Endodermal cell (in vitro differentiated cells): ENCODE measurements at places on chromosomes 5 and 9. TPM values are rescaled to one million over a fixed set of nuclear protein-coding genes. Genes with fewer than 3 reads are reported as not detected.
A peak's percentile ranks its signal among the peaks of the same experiment; 100 is the strongest.

GRCh38 chr5:171221916-171222315, 87.1 kb upstream of the TLX3 start:
- H3K36me3 ChIP-seq = no peaks in the 10 kb centered on the region
- no peaks in the 10 kb centered on the region for H3K4me1 ChIP-seq
- no peaks in the 10 kb centered on the region for H3K27me3 ChIP-seq
- no peak overlapping the region for H3K4me3 ChIP-seq
- no peak overlapping the region for H3K27ac ChIP-seq

- peaks cover 13% of the 10 kb centered on the region for H3K4me1 ChIP-seq
- H3K4me3 ChIP-seq = no peak overlapping the region
- H3K36me3 ChIP-seq = peaks cover 62% of the 10 kb centered on the region
- no peak for DNase-seq
- H3K27me3 ChIP-seq = no peaks in the 10 kb centered on the region
- H3K27ac ChIP-seq = no peak overlapping the region
These were observed 6.8 kb downstream of the MACROH2A1 start for GRCh38 chr5:135392256-135392655.

Gene DNAJC25
- total RNA-seq = 6.3 and 6.4 TPM in 2 replicates

GRCh38 chr9:36725777-36726356, 153.2 kb downstream of the MELK start:
- peak overlapping the region; percentile 2 for H3K27ac ChIP-seq
- peaks cover 5% of the 10 kb centered on the region for H3K4me1 ChIP-seq
- H3K4me3 ChIP-seq = no peak overlapping the region
- DNase-seq = peak; percentile 84

DNA sequence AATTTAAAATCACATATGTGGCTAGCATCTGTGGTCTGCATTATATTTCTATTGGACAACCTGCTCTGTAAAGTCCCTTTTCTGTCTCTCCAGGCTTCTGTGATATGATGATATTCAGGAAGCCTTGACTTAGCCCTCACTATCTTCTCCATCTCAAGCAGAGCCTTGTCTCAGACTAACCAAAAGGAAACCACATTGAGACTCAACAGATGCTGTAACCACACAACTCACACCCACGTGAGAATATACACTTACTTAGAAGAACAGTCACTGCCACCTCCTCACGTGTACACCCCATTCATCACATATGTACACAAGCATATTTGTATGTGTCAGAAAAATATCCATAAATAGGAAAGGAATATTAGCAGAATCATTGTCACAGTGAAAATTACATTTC, 33.6 kb downstream of the HTR4 start:
- no peak for DNase-seq
- no peaks in the 10 kb centered on the region for H3K36me3 ChIP-seq
- no peak overlapping the region for H3K27ac ChIP-seq
- H3K4me3 ChIP-seq = no peak overlapping the region
- H3K4me1 ChIP-seq = peaks cover 3% of the 10 kb centered on the region

Gene CDO1
- 11.2 to 13.3 TPM (median 11.7 TPM) in 3 replicates for total RNA-seq

GRCh38 chr5:84085387-84086041, 299.2 kb downstream of the EDIL3 start:
- H3K36me3 ChIP-seq = no peaks in the 10 kb centered on the region
- H3K4me3 ChIP-seq = no peak overlapping the region
- peak; percentile 52 for DNase-seq
- H3K27ac ChIP-seq = no peak overlapping the region
- H3K27me3 ChIP-seq = no peaks in the 10 kb centered on the region
- H3K4me1 ChIP-seq = no peaks in the 10 kb centered on the region

GRCh38 chr5:146624179-146624578, 108.2 kb upstream of the GPR151 start:
- no peaks in the 10 kb centered on the region for H3K27me3 ChIP-seq
- no peaks in the 10 kb centered on the region for H3K36me3 ChIP-seq
- H3K4me1 ChIP-seq = no peaks in the 10 kb centered on the region
- no peak overlapping the region for H3K27ac ChIP-seq
- no peak overlapping the region for H3K4me3 ChIP-seq

Gene DDX4
- total RNA-seq = not detected in 3 replicates

Gene MZB1
- 0.60 to 0.94 TPM (median 0.61 TPM) in 3 replicates for total RNA-seq

Gene MED7
- total RNA-seq = 9.3 to 19.1 TPM (median 14.4 TPM) in 3 replicates

Gene PCDHB3
- 14.8 and 17.7 TPM in 2 replicates for total RNA-seq

DNA sequence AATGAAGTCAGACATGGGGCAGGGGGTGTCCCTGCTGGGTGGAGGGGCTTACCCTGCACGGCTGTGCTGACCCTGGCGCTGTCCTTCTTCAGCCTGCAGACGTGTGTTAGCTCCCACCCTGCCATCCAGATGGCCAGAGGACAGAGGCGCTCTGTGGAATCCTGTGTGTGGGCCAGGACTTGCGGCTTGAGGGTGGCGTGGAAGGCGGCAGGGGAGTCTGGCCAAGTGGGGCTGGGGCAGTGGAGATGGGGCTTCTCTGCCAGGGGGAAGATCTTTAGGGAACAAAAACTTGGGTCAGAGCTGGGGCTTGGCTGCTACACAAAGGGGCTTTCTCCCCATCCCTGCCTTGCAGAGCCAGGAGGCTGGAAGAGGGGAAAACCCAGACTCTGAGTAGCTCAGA, 46.5 kb upstream of the SYNPO start:
- H3K27ac ChIP-seq = no peak overlapping the region
- no peak overlapping the region for H3K4me3 ChIP-seq
- no peaks in the 10 kb centered on the region for H3K36me3 ChIP-seq
- no peak for DNase-seq
- peaks cover 14% of the 10 kb centered on the region for H3K4me1 ChIP-seq

DNA sequence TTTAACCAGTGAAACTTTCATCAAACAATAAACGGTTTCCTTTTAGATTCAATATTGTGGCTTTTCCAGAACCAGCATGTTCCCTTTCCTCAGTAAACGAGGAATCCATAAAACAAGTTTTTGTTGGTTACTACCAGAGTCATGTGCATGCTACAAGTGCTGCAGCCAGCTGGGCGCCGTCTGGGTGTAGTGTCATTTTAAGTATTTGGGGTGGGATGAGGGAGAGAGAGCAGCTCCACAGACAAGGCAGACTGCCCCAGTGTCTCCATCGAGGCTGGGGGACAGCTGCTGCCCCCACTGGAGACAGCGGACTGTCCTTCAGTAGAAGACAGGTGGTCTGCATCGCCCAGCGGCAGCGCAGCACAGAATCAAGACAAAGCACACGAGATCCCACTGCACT, 17.3 kb downstream of the ARPC5L start:
- H3K36me3 ChIP-seq = peaks cover 48% of the 10 kb centered on the region
- H3K27ac ChIP-seq = no peak overlapping the region
- H3K4me3 ChIP-seq = no peak overlapping the region

Gene DPM2
- 39.2 and 45.7 TPM in 2 replicates for total RNA-seq

Gene TAF11L10
- not detected in 2 replicates for total RNA-seq

DNA sequence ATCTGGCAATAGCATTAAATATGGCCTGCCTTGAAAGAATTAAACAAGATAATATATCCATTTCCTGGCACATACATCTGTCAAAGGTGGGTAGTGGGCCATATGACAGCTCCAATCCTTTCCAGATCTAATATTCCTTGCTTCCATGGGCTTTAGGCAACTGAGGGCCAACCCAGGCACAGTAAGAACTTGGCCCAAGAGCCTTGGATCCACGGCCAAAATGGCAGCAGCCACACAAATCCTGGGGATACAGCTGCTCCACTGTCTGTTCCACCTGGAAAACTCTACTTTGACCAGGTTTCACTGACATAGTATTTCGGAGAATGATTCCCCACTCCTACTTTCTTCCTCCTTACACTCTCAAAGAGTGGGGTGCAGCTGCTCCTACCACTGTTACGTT, 13.3 kb downstream of the HAVCR1 start:
- H3K27ac ChIP-seq = no peak overlapping the region
- no peaks in the 10 kb centered on the region for H3K27me3 ChIP-seq
- no peak overlapping the region for H3K4me3 ChIP-seq
- DNase-seq = no peak
- peaks cover 5% of the 10 kb centered on the region for H3K4me1 ChIP-seq

Gene MELK
- total RNA-seq = 30.4 to 99.8 TPM (median 88.9 TPM) in 3 replicates

DNA sequence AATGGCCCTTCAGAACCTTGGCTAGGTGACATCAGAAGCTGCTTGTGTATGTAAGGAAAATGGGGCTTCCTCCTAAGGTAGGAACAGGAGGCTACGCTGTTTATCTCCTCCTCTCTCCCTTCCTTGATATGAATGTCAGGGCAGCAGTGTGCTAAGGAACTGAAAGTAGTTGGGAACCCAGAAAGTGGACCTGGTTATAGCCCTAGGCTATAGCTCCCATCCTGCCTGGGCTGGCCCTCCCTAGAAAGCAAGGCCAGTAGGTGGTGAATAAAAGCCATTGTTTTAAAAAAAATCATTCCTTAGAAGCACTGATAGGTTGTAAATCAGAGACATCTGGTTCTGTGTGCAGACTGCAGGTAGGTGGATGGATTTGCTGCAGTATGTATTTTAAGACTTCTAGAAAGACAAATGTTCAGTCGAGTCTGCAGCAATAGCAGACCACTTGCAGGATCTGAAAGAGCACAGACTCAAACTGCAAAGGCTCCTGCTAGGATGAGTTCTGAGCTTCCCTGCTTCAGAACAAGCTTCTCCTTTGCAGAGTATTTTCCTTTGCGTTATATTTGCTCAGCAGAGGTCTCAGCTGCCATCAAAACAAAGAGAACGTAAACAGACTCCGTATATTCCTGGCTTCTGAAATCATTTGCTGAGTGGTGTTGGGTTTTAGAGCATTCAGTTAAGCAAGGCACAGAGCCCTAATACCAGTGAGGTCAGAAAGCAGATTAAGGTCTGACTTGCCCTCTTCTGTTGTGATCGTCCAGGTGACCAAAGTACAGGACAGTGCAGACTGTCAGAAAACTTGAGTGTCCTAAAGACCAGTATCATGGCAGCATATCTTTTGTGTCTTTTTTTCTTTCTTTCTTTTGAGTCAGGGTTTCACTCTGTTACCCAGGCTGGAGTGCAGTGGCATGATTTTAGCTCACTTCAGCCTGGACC, 20.1 kb upstream of the CFAP157 start:
- no peaks in the 10 kb centered on the region for H3K36me3 ChIP-seq
- no peak overlapping the region for H3K4me3 ChIP-seq
- H3K4me1 ChIP-seq = no peaks in the 10 kb centered on the region
- no peak overlapping the region for H3K27ac ChIP-seq
- DNase-seq = no peak
- no peaks in the 10 kb centered on the region for H3K27me3 ChIP-seq

Gene PCDHB4
- 1.6 to 1.8 TPM (median 1.7 TPM) in 3 replicates for total RNA-seq

Gene IFNB1
- not detected in 3 replicates for total RNA-seq

GRCh38 chr5:37957218-37957617, 117.4 kb upstream of the GDNF start:
- DNase-seq = no peak
- no peak overlapping the region for H3K27ac ChIP-seq
- H3K4me3 ChIP-seq = no peak overlapping the region
- no peaks in the 10 kb centered on the region for H3K4me1 ChIP-seq

DNA sequence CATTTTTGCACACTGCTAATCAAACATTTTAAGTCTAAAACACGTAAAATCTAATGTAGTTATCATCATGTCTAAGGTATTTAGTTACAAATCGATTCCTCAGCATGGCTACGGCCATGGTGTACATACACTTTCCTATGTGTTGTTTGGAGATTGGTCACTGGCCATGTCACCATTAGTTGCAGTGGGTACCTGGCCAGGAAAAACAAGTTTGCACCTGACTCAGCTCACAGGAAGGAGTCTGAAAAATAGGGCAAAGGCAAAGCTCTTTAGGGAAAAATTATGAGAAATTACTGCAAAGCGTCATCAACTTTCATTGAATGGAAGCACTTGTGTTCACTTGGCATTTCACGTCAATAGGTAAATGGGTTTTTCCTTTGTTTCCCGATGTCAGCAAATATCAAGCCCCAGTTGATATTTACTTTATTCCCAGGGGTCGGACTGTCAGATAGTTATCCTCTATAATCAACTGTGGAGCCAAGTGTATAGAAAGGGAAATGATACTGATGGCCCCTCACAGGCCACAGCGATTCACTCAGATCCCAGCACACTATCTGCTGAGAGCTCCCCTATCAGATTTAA, 626.0 kb upstream of the ADAMTS16 start:
- no peaks in the 10 kb centered on the region for H3K36me3 ChIP-seq
- no peak overlapping the region for H3K27ac ChIP-seq
- no peak for DNase-seq

Gene RAD17
- 30.1 and 30.5 TPM in 2 replicates for total RNA-seq

- no peaks in the 10 kb centered on the region for H3K27me3 ChIP-seq
- H3K36me3 ChIP-seq = peaks cover 11% of the 10 kb centered on the region
- H3K4me3 ChIP-seq = peak within 1 kb of the TSS; percentile 97
- DNase-seq = peak; percentile 89
- H3K27ac ChIP-seq = peak within 1 kb of the TSS; percentile 16
These were observed at the start of gene EXOC3 for GRCh38 chr5:442335-443238. Gene EXOC3, plus strand, starts transcription at chr5:443176. Its CDS starts 3,030 bp downstream, at chr5:446206.

Gene AFAP1L1
- total RNA-seq = 0.79 and 0.93 TPM in 2 replicates

GRCh38 chr5:155222393-155222792, 208.8 kb downstream of the KIF4B start:
- no peak overlapping the region for H3K4me3 ChIP-seq
- no peaks in the 10 kb centered on the region for H3K4me1 ChIP-seq
- no peaks in the 10 kb centered on the region for H3K27me3 ChIP-seq
- no peak overlapping the region for H3K27ac ChIP-seq

GRCh38 chr5:146959360-146959759, 80.8 kb upstream of the PPP2R2B start:
- H3K4me1 ChIP-seq = no peaks in the 10 kb centered on the region
- DNase-seq = no peak
- H3K36me3 ChIP-seq = no peaks in the 10 kb centered on the region
- H3K27me3 ChIP-seq = no peaks in the 10 kb centered on the region
- no peak overlapping the region for H3K27ac ChIP-seq
- H3K4me3 ChIP-seq = no peak overlapping the region

- H3K27me3 ChIP-seq = no peaks in the 10 kb centered on the region
- DNase-seq = no peak
- H3K36me3 ChIP-seq = no peaks in the 10 kb centered on the region
- no peak overlapping the region for H3K4me3 ChIP-seq
- H3K27ac ChIP-seq = no peak overlapping the region
These were observed 52.7 kb downstream of the RXRA start for GRCh38 chr9:134378901-134379338.
